ENCODE measurements at places on chromosomes 16 and 17.

DNA sequence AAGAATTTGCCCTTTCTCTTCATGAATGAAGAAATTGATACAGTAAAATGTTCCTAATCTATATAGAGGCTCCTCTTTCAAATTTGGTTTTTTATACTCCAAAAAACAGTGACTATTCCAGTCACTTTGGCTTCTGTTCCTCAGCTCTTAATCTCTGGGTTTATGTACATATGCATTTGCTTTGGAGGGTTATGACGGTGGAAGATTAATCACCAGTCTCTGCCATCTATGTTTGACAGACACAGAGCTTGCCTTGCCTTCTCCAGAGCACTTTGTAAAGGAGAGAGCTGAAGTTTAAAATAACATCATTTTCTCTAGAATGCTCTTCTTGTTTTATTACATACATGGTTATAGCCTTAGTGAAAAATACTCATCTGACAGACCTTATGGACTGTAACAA lies 99.3 kb downstream of the NLK start:
- DNase-seq: no peak

GRCh38 chr17:3795390-3796102 lies 5.4 kb downstream of the ITGAE start:
- DNase-seq: no peak

GRCh38 chr17:81647640-81648012 lies 8.7 kb downstream of the PDE6G start:
- no peak for DNase-seq

- no peak for DNase-seq
These were observed 435 bp downstream of the RPRML start for GRCh38 chr17:46978489-46979146.

DNA sequence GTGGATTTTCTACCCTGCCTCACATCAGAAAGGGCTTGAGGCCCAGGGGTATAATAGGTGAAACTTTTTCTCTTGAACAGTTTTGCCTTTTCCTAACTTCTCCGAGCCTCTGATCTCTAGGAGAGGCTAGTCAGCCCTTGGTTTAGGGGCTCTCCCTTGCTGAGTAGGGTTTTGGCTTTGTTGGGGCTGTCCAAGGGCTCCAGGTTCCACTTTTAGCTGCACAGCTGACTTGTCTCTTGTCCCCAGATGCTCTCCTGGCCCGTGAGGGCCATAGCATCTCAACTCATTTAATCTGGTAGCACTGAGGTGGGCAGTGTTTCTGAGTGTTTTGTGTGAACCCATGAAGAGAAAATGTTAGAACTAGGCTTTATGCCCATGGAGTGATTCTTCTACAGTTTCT lies 103.9 kb downstream of the MSI2 start:
- DNase-seq: no peak

DNA sequence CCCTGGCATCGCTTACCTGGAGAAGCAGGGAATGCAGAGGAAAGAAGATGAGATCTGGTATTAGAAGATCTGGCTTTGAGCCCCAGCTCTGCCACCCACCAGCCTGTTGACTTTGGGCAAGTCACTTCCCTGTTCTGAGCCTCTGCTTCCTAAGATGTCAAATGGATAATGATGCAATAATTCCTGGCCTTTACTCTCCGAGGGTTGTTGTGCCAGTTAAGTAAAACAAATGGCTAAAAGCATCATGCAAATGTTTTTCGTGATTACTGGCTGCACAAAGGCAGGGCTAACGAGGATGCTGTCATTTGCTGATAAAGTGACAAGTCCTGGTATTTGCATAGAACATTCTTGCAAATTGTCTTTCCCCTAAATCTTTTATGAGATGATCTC lies 1.3 kb upstream of the ZNF821 start:
- DNase-seq: no peak

DNA sequence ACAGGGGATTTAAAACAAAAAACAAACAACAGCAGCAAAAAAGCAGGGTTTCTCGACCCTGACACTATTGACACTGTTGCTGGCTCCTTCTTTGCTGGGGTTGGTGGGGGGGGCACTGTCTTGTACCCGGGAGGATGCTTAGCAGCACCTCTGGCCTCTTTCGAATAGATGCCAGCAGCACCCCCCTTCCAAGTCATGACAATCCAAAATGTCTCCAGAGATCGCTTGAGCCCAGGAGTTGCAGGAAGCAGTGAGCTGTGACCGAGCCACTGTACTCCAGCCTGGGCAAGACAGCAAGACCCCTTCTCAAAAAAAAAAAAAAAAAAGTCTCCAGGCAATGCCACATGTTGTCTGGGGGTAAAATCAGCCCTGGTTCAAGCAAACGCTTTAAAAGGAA lies 20.3 kb downstream of the SERPINF1 start:
- DNase-seq: no peak

- no peak for DNase-seq
These were observed 96.3 kb downstream of the NDEL1 start for GRCh38 chr17:8532021-8532420.

GRCh38 chr17:49327835-49328784 lies 33.9 kb downstream of the ZNF652 start:
- DNase-seq: no peak

GRCh38 chr17:4538236-4539002 lies 16.8 kb downstream of the MYBBP1A start:
- no peak for DNase-seq

- no peak for DNase-seq
These were observed 6.7 kb downstream of the NUPR1 start for GRCh38 chr16:28531777-28532744.
